HCT116 (cell line): ENCODE measurements at places on chromosomes 2 and 18.

- no peak overlapping the region for H3K4me3 ChIP-seq
- no peak for DNase-seq
- no peaks in the 10 kb centered on the region for H3K36me3 ChIP-seq
- no peak overlapping the region for H3K27ac ChIP-seq
These were observed 77.9 kb downstream of the NRP2 start for GRCh38 chr2:205760157-205760556.

DNA sequence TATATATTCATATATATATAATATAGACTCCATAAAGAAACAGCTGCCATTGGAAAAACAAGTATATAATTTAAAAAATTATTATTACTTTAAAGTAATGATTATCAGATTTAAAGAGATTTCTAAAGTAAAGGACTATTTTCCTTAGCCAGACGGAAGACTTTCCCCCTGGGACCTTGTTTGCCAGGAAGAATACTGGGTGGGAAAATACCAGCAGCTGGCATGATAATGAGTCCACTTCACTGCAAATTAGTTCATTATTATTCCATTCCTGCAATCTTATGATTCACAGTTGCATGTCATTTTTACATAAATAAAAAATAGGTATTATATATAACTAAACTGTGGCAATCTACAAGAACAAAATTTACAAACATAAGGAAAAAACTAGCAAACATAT, 339.8 kb upstream of the CDH7 start:
- no peaks in the 10 kb centered on the region for H3K27me3 ChIP-seq
- H3K27ac ChIP-seq = no peak overlapping the region
- DNase-seq = no peak
- no peaks in the 10 kb centered on the region for H3K36me3 ChIP-seq
- no peak overlapping the region for H3K4me3 ChIP-seq
- H3K4me1 ChIP-seq = no peaks in the 10 kb centered on the region

GRCh38 chr2:11505652-11506610, 27.9 kb upstream of the GREB1 start:
- H3K4me1 ChIP-seq = peaks cover 18% of the 10 kb centered on the region
- no peaks in the 10 kb centered on the region for H3K27me3 ChIP-seq
- no peaks in the 10 kb centered on the region for H3K36me3 ChIP-seq
- H3K4me3 ChIP-seq = no peak overlapping the region

- peak within 1 kb of the TSS; percentile 68 for H3K4me3 ChIP-seq
- peak within 1 kb of the TSS; percentile 98 for H3K27ac ChIP-seq
- DNase-seq = peak; percentile 65
- no peaks in the 10 kb centered on the region for H3K27me3 ChIP-seq
- 0 out of 2 replicates have a peak, but pooled peaks cover 1% of the 10 kb centered on the region for H3K36me3 ChIP-seq
These were observed at the start of gene RAB17 for GRCh38 chr2:237590272-237591140. Gene RAB17 (minus strand): TSS chr2:237590734. CDS start chr2:237586154, 4,580 bp downstream.

- H3K4me3 ChIP-seq = no peak overlapping the region
- peaks cover 67% of the 10 kb centered on the region for H3K27me3 ChIP-seq
- no peaks in the 10 kb centered on the region for H3K36me3 ChIP-seq
- DNase-seq = no peak
- H3K4me1 ChIP-seq = no peaks in the 10 kb centered on the region
These were observed 141.8 kb downstream of the FIGN start for GRCh38 chr2:163593982-163594381.

DNA sequence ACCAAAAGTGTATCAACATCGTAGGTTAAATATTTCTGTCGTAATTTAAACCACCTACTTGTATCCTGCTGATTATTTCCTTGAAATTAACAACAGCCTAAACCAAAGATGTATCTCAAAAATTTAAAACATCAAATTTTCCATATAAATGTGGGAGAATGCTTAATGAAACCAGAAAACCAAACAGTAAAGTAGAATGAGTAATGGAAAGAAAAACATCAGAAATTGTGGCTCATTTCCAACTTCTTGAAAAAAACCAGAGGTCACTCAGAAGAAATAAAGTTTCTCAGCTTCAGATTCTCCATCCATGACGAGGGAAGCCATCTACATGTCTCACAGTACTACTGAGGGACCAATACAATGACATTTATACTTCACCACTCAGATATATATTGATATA, 296.5 kb downstream of the NOL4 start:
- H3K27me3 ChIP-seq = no peaks in the 10 kb centered on the region
- no peaks in the 10 kb centered on the region for H3K4me1 ChIP-seq
- H3K4me3 ChIP-seq = no peak overlapping the region
- no peaks in the 10 kb centered on the region for H3K36me3 ChIP-seq

- no peak for DNase-seq
- H3K36me3 ChIP-seq = no peaks in the 10 kb centered on the region
- no peak overlapping the region for H3K27ac ChIP-seq
- H3K4me3 ChIP-seq = no peak overlapping the region
These were observed 53.7 kb downstream of the HS1BP3 start for GRCh38 chr2:20596973-20597859.

DNA sequence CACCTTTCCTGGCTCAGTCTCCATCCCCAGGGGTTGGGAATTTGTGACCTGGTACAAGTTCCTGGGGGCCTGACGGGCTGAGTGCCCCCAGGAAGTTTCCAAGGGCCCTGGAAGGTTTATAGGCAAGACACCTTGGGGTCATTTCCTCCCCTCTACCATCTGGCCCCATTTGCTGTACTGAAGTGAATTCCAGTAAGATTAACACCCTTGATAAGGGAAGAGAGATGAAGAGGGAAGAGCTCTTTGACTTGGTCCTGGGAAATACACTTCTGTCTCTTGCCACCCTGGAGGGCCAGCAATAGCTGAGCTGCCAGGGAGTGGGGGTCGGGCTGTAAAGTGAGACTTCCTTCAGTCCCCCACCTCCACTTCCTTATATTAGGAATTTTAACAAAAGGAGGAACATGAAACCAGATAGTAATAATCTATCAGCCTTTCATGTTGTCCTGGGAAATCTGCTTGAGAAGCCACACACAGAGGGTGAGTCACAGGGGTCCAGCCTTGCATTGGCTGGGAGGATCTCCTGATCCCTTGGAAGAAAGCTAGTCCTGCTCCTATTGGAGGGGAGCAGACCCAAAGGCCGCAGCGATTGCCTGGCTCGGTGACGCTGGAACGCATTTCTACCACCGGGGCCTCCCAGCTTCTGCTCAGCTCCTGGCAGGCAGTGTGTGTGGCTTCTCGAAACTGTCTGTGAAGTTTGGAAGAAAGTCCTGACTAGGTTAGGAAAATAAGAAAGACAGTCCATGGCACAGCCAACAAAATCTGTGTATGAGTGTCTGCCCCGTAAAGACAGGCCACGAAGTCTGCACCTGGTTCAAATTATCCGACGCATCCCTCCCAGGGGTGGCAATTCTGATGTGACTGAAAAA, 87.3 kb downstream of the ACAA2 start:
- peaks cover 55% of the 10 kb centered on the region for H3K4me1 ChIP-seq
- H3K4me3 ChIP-seq = peak overlapping the region; percentile 19; the same call in 1 of the 2 replicates
- DNase-seq = peak; percentile 91
- peak overlapping the region; percentile 82 for H3K27ac ChIP-seq
- H3K27me3 ChIP-seq = no peaks in the 10 kb centered on the region
- H3K36me3 ChIP-seq = no peaks in the 10 kb centered on the region

GRCh38 chr18:49521216-49521835, 34.3 kb upstream of the C18orf32 start:
- H3K27me3 ChIP-seq = no peaks in the 10 kb centered on the region
- H3K36me3 ChIP-seq = no peaks in the 10 kb centered on the region
- DNase-seq = peak; percentile 32
- H3K4me1 ChIP-seq = peaks cover 18% of the 10 kb centered on the region
- peak overlapping the region; percentile 0 for H3K27ac ChIP-seq

- H3K36me3 ChIP-seq = no peaks in the 10 kb centered on the region
- no peaks in the 10 kb centered on the region for H3K27me3 ChIP-seq
- DNase-seq = no peak
These were observed 65.4 kb downstream of the SDC1 start for GRCh38 chr2:20159411-20160070.

GRCh38 chr2:46780411-46780800, 135.2 kb downstream of the MCFD2 start:
- no peaks in the 10 kb centered on the region for H3K36me3 ChIP-seq
- H3K4me1 ChIP-seq = peaks cover 16% of the 10 kb centered on the region
- no peak overlapping the region for H3K4me3 ChIP-seq
- DNase-seq = no peak
- H3K27ac ChIP-seq = peak overlapping the region; percentile 22; the same call in 1 of the 2 replicates

GRCh38 chr2:135037831-135038230, 9.4 kb downstream of the MAP3K19 start:
- H3K4me3 ChIP-seq = no peak overlapping the region
- no peak for DNase-seq
- H3K36me3 ChIP-seq = no peaks in the 10 kb centered on the region
- no peak overlapping the region for H3K27ac ChIP-seq
- H3K27me3 ChIP-seq = no peaks in the 10 kb centered on the region

GRCh38 chr18:5513947-5514346, 29.9 kb downstream of the EPB41L3 start:
- no peaks in the 10 kb centered on the region for H3K36me3 ChIP-seq
- H3K4me1 ChIP-seq = no peaks in the 10 kb centered on the region
- no peak overlapping the region for H3K27ac ChIP-seq
- H3K27me3 ChIP-seq = no peaks in the 10 kb centered on the region
- no peak for DNase-seq

GRCh38 chr2:44742057-44742456, 199.4 kb upstream of the SIX3 start:
- DNase-seq = no peak
- no peaks in the 10 kb centered on the region for H3K36me3 ChIP-seq
- H3K4me3 ChIP-seq = no peak overlapping the region
- H3K27me3 ChIP-seq = no peaks in the 10 kb centered on the region

- DNase-seq = no peak
- H3K27ac ChIP-seq = no peak overlapping the region
- no peaks in the 10 kb centered on the region for H3K4me1 ChIP-seq
- H3K4me3 ChIP-seq = no peak overlapping the region
These were observed 8.8 kb downstream of the EFEMP1 start for GRCh38 chr2:55914786-55915185.

GRCh38 chr2:25302758-25303375, 38.9 kb downstream of the DNMT3A start:
- no peaks in the 10 kb centered on the region for H3K27me3 ChIP-seq
- no peaks in the 10 kb centered on the region for H3K36me3 ChIP-seq
- H3K4me1 ChIP-seq = 0 out of 2 replicates have a peak, but pooled peaks cover 3% of the 10 kb centered on the region

DNA sequence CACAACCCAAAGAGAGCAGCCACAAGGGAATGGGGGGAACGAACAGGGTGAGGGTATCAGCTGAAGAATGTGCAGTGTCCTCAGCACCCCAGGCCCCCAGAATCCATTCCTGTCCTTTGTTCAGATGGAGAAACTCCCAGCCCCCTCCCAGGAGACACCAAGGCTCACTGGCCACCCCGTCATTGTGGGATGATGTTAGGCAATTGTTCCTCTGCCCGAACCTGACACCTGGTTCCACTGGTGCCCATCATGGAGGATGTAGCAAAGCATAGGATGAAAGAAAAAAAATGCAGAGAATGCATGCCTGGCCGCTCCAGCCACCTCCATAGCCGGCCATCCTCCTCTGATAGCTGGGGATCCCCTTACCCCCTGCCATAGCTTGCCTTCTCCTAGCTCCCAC, 197.3 kb upstream of the TWIST2 start:
- no peak for DNase-seq
- H3K4me1 ChIP-seq = no peaks in the 10 kb centered on the region
- H3K36me3 ChIP-seq = no peaks in the 10 kb centered on the region
- no peaks in the 10 kb centered on the region for H3K27me3 ChIP-seq
- H3K27ac ChIP-seq = no peak overlapping the region

- H3K27ac ChIP-seq = peak overlapping the region; percentile 37; the same call in 1 of the 2 replicates
- peaks cover 27% of the 10 kb centered on the region for H3K4me1 ChIP-seq
- peak overlapping the region; percentile 75 for H3K4me3 ChIP-seq
- DNase-seq = no peak
- H3K36me3 ChIP-seq = no peaks in the 10 kb centered on the region
- no peaks in the 10 kb centered on the region for H3K27me3 ChIP-seq
These were observed 797 bp downstream of the CTIF start for GRCh38 chr18:48539406-48540250.

DNA sequence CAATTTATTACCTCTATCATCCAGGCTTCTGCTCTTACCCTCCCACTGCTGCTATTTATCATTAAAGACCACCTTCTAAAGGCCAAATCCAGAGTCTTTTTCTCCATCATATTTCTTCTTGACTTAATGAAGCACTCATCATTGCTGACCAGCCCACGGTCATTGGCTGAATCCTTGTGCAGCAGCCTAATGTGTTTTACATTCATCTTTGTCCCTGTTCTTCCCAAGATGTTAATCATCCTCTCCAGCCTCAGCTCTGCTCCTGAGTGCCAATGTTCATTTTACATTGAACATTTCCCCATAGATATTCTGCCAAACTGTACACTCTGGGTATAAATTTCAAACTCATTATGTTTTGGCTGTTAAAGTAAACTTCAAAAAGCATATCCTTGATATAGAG, 373.6 kb downstream of the NUP35 start:
- H3K36me3 ChIP-seq = no peaks in the 10 kb centered on the region
- no peaks in the 10 kb centered on the region for H3K4me1 ChIP-seq
- H3K4me3 ChIP-seq = no peak overlapping the region
- no peak for DNase-seq
- no peaks in the 10 kb centered on the region for H3K27me3 ChIP-seq

DNA sequence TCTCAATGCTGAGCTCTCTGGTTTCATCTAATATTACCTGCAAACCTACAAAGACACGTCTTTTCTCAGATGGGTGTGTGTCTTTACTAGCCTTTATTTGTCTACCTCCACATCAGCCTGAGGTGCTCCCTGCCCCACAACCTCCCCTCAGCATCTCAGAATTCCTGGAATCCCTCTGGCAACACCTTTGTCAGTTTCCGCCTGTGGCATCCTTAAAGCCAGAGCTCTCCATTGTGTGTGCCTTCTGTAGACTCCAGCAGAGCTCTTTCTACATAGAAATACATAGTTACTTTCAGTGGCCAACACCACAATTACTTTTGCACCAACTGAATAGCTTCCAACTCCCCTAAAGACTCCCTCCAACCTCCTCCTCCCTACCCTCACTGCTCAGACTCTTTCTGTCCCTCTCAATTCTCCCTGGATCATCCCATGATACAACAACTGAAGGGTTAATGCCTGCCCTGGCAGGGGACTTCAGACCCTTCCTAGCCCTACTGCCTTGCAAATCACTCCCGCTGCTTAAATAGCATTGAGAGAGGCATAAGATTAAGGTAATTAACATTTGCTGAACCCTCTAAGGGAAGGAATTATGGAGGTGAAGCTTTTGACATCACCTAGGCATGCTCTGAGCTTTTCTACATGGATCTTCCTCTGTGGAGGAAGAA, 39.6 kb upstream of the RMDN2 start:
- no peaks in the 10 kb centered on the region for H3K36me3 ChIP-seq
- no peak overlapping the region for H3K27ac ChIP-seq
- no peaks in the 10 kb centered on the region for H3K4me1 ChIP-seq
- no peak overlapping the region for H3K4me3 ChIP-seq
- DNase-seq = no peak

GRCh38 chr2:192030289-192030688, 164.4 kb downstream of the TMEFF2 start:
- no peak overlapping the region for H3K27ac ChIP-seq
- no peaks in the 10 kb centered on the region for H3K27me3 ChIP-seq
- DNase-seq = no peak
- no peaks in the 10 kb centered on the region for H3K36me3 ChIP-seq
- no peaks in the 10 kb centered on the region; the same call in 1 of the 2 replicates for H3K4me1 ChIP-seq
- H3K4me3 ChIP-seq = no peak overlapping the region

- no peaks in the 10 kb centered on the region for H3K4me1 ChIP-seq
- H3K4me3 ChIP-seq = no peak overlapping the region
These were observed 48.6 kb downstream of the FER1L5 start for GRCh38 chr2:96691022-96691612.

- H3K4me1 ChIP-seq = peaks cover 25% of the 10 kb centered on the region
- H3K27ac ChIP-seq = peak overlapping the region; percentile 32; the same call in 1 of the 2 replicates
- no peak overlapping the region for H3K4me3 ChIP-seq
- no peaks in the 10 kb centered on the region for H3K36me3 ChIP-seq
These were observed 45.6 kb upstream of the ITGAV start for GRCh38 chr2:186544255-186544675.
